ENCODE measurements at places on chromosomes 5 and 9.

GRCh38 chr9:12272471-12273120, 420.6 kb upstream of the TYRP1 start:
- no peak for DNase-seq

DNA sequence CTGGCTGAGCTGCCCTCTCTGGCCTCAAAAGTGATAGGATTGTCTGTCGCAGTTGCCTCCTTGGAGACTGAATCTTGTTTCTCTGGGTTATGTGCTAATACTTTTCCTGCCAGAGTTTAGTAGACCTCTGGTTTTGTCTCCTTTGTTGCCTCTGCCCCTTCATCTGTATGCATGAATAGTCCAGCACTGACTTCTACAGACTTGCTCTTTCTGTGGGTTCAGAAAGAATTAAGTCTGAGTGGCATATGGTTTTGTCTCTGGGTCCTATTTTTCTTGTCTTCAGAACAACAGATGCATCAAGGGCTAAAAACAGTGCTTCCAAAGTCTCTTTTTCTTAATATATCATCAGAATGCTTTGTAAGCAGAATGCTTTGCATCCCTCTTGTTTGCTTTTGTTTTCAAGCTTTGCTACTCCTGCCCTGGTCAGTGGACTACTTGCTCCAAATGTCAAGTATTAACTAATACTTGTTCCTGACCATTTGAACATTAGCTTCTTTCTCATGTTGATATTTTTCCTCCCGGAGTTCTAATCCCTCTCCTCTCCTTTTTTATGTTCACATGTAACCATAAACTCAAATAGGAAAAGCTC, 131.7 kb downstream of the UNC13B start:
- DNase-seq, result no peak

DNA sequence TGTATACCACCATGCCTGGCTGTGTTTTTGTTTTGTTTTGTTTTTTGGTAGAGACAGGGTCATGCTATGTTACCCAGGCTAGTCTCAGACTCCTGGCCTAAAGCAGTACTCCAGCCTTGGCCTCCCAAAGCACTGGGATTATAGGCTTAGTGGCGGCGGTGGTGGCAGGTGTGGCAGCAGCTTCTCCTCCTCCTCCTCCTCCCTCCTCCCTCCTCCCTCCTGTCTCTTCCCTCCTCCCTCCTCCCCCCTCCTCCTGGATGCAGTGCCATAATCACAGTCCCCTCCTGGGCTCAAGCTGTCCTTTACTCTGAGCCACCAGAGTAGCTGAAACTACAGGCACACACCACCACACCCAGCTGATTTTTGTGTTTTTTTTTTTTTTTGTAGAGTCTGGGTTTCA, 71.2 kb downstream of the UHRF2 start:
- DNase-seq, result no peak

DNA sequence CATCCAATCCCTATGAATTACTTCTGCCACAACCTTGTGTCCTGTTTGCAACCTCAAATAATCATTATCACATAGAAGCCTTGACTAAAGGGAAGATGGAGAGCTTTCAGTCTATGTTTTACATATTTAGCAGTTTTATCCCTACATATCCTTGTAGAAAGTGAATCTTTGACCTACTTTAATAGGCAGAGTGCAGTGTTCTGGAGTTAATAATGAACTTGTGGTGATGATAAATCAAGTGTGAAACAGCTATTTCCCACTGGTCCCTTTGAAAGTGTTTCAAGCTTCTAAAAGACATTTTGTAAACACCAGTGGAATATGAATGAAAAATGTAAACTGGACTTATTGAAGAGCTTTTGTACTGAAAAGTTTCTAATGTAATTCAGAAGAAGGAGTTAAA, 406.7 kb downstream of the GABRG2 start:
- no peak for DNase-seq

DNA sequence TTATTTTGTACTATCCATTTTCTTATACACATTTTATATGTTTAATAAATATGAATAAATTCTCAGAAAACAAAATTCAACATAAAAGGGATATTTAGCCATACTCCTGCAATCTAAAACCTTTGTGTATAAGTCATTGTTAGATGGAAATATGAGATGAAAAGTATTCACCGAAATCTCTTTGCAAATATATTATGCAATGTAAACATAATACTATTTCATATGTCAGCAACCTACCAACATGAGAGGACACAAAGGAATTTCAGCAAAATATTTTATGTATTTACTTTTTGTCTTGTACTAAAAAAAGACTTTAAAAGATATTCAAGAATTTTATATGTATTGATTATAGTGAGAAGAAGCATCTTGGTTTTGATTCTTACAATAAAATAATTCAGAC, 1623.4 kb downstream of the EFNA5 start:
- no peak for DNase-seq

DNA sequence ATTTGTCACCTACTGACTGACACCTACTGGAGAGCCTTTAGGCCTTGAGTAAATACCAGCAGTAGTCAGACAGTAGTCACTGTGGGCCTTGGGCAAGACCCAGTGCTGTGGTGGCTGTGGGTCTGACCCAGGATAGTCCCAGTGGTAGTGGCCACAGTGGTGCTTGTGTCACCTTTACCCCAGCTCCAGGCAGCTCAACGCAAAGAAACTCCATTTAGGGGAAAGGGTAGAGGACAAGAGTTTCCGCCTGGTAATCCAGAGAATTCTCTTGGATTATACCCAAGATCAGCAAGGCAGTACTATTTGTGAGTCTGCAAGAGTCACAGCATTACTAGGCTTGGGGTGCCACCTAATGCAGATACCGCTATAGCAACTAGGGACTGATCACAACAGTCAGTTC, 28.9 kb downstream of the CERT1 start:
- no peak for DNase-seq

- DNase-seq, result no peak
These were observed 20.3 kb downstream of the C9orf153 start for GRCh38 chr9:86238861-86239770.

GRCh38 chr5:54835647-54836046, 149.7 kb downstream of the ESM1 start:
- DNase-seq, result no peak

- DNase-seq, result no peak
These were observed 175.4 kb downstream of the PJA2 start for GRCh38 chr5:109234381-109234780.

- DNase-seq, result no peak
These were observed 58.1 kb downstream of the LRSAM1 start for GRCh38 chr9:127509261-127509954.

DNA sequence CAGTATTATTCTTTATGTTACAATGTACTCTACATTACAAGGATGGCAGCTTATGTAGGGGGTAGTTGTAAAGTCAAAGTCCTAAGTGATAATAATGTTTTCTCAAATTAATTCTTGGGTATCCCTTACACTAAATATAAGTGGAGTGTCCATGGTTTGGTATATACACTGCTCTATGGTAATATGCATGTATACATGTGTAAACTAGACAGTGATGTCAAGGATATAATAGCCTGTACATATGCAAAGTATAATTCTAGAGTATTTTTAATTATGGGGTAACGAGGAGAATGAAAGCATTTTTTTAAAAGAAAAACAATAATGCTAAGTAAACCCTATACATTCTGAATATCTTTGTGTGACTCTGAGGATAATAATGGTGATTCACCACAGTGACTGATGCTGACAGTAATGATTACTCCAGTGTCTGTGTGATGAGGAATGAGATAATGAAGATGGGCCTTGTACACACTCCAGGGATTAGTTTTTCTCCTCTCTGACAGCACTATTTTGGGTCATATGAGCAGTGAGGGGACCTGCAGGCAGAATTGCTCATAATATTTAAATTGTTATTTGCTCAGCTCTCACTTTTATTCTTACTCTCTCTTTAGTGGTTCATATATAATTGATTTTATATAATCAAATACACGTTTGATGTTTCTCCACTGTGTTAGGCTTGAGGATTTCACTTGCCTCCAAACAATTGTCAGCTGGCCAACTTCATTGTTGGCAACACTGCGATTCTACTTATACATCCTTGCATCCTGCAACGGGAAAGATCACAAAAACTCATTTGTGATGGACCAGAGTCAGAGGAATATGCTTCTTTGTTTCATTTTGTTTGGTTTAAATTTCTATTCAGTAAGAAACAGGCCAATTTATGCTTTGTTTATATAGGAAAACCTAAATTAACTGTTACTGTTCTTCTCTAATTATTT, 88.2 kb downstream of the NREP start:
- no peak for DNase-seq

- DNase-seq, result no peak
These were observed 11.7 kb upstream of the SNCAIP start for GRCh38 chr5:122300374-122300773.

GRCh38 chr5:163766936-163767670, 261.7 kb downstream of the MAT2B start:
- DNase-seq, result no peak

- no peak for DNase-seq
These were observed 2308.8 kb upstream of the ACO1 start for GRCh38 chr9:30075451-30076199.

- no peak for DNase-seq
These were observed 332.6 kb upstream of the SMC2 start for GRCh38 chr9:103761466-103761865.

- DNase-seq, result no peak
These were observed 25.8 kb downstream of the WNT8A start for GRCh38 chr5:138109463-138110265.

- no peak for DNase-seq
These were observed 525 bp downstream of the SRP19 start for GRCh38 chr5:112861638-112861985.
